NCI-H345 (cell line): ENCODE measurements at places on chromosomes 11 and 22.

GRCh38 chr11:8757047-8757446 lies 74.5 kb downstream of the RPL27A start:
- no peak for DNase-seq

GRCh38 chr11:110061296-110061695 lies 31.9 kb upstream of the ZC3H12C start:
- no peak for DNase-seq

DNA sequence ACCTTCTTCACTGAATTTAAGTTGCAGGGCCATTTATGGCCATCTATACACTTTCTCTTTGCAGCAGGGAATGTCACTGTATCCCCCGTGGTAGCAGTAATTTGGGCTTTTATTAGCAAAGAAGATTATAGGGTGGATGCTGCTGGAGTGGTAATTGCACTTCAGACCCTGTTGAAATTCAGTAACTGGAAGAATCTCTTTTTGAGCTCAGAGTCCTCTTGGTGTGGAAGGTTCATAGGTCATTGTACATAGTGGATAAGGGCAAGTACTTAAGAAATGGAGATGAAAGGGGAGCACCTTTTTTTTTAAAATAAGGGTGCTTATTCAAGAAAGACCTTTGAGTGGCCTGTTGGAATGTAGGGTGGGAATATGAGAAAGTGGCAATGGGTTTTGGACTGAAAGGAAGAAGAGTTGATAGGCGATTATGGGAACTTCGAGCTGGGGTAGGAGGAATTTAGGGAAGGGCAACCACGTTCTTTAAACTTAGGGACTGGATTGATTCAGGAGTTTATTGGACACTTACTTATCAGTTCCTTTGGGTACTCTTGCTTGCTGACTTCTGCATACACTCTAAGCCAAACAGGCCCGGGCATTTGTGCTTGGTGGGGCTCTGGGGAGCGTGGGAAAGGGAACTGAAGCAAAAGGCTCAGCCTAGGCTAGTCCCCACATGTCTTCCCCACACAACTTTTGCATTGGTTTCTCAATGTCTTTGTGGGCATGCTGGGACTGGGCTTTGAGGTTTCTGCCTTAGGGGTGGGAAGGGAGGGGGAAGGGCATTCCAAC lies 26.5 kb downstream of the CTNND1 start:
- no peak for DNase-seq

DNA sequence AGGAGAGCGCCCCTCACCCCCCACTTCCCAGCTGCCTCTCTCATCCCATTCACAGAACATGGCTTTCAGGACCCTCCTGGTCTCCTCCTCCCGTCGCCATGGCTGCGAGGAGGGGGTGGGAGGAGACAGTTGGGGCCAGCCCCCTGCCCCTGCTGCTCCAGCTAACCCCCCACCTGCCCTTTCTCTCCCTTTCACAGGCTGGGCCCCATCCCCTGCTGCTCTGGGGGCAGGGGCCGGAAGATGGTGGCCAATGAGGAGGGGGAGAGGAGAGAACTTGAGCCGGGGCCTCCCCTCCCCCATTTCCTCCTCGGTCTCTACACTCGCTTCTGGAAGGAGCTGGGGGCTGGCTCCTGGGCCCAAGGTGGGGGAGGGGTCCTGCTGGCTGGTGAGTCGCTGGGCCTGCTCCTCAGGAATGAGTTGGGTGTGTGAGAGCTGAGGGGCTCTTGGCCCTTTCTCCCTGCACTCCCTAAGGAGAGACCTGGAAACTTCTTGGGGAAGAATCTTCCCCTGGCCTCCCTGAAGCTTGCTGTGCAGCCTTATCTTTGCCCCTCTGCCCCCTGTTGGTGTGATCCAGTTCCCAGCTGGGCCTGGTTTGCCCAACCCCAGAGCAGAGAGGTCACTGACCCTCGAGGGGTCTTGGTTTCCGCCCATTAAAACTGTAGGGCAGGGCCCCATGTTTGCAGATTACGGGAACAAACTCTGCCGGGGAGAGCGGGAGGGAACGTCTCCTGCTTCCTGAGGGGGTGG lies 10.2 kb downstream of the YPEL4 start:
- DNase-seq, result no peak

- DNase-seq, result no peak
These were observed 122.3 kb downstream of the SHANK2 start for GRCh38 chr11:71130106-71130505.

DNA sequence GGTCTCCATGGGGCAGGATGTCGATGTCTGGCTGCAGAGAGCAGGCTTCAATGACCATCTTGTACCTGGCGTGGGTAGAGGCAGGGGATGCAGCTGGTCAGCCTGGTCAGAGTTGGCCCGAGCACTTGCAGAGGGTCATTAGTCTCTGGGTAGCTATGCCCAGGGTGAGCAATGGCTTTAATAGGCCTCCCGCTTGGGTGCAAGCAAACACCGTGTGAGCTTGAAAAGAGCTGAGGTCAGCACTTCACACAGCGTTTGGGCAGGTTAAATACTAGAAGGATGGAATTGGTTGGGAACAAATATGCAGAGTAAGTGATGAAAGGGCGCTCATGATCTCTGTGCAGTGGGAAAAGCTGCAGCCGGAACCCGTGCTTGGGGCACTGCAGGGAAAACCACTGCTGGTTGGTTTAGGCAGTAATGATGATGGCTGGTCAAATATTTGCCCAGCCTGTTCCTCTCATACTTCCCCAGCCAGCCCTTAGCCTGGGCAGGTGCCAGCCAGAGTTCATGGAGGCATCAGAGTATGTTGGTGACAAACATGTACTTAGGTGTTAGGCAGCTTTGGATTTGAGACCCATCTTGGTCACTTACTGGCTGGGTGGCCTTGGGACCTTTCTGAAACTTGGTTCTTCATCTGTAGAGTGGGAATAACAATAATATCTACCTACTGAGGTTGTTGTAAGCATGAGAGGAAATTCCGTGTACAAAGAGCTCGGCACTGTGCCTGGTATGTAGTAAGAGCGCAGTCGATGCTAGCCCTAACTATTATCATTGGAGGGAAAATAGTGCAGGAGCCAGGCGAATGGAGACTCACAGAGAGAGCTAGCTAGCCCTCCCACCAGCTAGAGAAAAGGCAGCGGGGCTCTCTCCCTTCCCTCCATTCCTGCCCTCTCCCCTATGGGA lies 25.2 kb upstream of the KCNJ11 start:
- peak; percentile 81 for DNase-seq

- DNase-seq, result no peak
These were observed 72.2 kb downstream of the MTNR1B start for GRCh38 chr11:93041682-93042081.

- DNase-seq, result no peak
These were observed 4.0 kb upstream of the NRXN2 start for GRCh38 chr11:64726867-64727530.

DNA sequence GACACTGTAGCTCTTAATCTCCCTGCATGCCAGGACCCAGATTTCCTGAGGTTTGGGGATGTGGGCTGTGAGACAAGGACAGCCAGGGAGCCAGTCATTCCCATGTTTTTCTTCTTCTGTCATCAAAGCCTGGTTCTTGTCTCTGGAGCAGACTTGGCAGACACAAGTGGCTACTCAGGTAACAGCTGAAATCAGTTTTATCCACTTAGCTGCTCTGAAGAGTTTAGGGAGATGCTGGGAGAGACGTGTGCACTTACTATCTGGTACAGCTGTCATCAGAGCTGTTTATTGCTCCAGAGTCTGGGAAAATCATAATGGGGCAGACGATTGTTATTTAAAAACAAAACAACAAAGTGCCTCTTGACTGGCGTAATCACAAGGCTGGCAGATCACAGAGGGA lies 56.6 kb downstream of the CSNK2A3 start:
- peak; percentile 68 for DNase-seq

DNA sequence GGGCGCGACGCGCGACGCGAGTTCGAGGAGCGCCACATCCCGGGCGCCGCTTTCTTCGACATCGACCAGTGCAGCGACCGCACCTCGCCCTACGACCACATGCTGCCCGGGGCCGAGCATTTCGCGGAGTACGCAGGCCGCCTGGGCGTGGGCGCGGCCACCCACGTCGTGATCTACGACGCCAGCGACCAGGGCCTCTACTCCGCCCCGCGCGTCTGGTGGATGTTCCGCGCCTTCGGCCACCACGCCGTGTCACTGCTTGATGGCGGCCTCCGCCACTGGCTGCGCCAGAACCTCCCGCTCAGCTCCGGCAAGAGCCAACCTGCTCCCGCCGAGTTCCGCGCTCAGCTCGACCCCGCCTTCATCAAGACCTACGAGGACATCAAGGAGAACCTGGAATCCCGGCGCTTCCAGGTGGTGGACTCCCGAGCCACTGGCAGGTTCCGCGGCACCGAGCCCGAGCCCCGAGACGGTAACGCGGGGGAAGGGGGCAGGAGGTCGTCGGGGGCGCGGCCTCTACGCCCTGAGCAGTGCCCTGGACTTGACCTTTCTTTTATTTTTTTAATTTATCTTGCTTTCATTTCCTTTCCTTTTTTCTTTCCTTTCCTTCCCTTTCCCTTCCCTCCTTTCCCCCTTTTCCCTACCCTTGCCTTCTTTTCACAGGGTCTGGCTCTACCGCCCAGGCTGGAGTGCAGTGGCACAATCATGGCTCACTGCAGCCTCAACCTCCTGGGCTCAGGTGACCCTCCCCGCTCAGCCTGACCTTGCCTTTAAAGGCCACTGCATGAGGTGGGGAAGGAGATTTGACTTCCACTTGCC lies 5.0 kb downstream of the MPST start:
- DNase-seq, result no peak
